ENCODE measurements at places on chromosomes 7 and 10. TPM values are rescaled to one million over a fixed set of nuclear protein-coding genes. Genes with fewer than 3 reads are reported as not detected.

DNA sequence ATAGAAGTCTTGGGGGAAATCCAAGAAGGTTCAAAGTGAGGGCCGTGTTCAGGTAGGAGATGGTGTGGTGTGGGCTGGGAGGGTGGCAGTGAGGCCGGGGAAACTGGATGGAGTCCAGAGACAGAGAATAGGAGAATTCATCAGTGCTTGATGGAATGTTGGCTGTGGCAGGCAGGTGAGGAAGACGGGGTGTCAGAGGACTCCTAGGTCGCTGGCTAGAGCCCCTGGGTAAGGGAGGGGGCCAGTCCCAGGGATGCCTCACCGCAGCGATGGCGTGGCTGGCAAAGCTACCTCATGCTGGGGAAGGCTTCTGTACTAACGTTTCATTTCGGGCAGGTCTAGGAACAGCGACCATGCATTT is 373.0 kb downstream of the RPS24 start:
- DNase-seq = no peak

The ATG9B gene
- 0.20 TPM for total RNA-seq

DNA sequence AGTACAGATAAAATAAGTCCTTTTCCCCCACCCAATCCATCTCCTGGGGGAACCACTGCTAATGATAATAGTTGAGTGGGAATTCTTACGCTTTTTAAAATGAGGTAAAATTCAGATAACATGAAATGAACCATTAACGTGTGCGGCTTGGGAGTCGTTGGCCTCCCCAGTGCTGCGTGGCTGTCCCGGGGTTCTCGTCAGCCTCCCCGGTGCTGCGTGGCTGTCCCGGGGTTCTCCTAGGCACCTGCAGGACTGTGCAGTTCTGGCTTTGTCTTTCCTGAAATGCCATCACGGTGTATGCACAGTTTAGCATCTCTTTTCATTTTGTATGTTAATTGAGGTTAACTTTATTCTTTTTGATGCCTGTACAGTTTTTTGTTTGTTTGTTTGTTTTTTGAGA is 13.5 kb downstream of the SUN1 start:
- peak; percentile 2 for DNase-seq

GRCh38 chr7:97116308-97116707 is 1.2 kb upstream of the SDHAF3 start:
- no peak for DNase-seq

- no peak for DNase-seq
These were observed 36.6 kb downstream of the AP3M1 start for GRCh38 chr10:74114041-74114448.

DNA sequence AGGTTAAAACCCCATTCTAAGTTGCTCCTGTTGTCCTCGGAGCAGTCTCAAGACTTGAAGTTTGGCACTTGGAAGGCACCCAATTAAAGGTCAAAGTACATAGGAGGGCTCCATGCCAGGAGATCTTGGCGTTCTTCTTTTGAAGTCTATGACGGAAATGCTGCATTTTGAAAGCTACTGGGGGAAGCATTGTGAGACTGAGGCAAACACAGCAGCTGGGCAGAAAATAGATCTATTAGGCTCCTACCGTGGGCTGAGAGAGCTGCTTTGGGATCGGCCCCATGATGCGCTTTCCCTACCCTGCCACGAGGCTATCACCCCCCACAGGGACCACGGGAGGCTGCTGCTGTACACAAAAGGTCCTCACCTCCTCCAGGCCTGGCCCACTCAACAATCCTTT is 20.0 kb downstream of the KIAA1549 start:
- peak; percentile 82 for DNase-seq

The CCL24 gene
- total RNA-seq = not detected

DNA sequence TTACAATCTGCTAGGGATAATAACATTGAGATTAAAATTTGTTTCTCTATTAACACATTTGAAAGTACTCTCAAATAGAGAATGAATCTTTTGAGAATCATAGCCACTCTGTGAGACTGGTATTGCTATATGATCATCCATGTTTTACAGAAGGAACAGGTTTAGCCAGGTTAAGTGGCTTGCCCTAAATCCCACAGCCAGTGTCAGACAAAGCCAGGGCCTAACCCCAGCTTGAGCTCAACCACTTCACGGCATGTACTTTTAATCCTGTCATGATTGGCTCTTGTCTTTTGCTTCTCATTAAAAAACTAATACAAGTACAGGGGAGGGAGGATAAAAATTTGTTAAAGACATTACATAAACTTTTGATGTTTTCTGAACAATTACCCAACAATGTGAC is 3.8 kb upstream of the ZNRF2 start:
- no peak for DNase-seq

All from pancreas (tissue), 10 donors.